Stimulated activated CD4-positive, alpha-beta T cell treated with anti-CD3 and anti-CD28 coated beads, Interleukin-4, amount 100 ng/mL, for 1 hour (primary cell): ENCODE measurements at places on chromosomes 1 and 21.

- DNase-seq = no peak
Measured at GRCh38 chr1:87955038-87955437, 626.4 kb downstream of the LMO4 start.

- DNase-seq = no peak
Measured at GRCh38 chr1:242670019-242670418, 145.5 kb upstream of the PLD5 start.

DNA sequence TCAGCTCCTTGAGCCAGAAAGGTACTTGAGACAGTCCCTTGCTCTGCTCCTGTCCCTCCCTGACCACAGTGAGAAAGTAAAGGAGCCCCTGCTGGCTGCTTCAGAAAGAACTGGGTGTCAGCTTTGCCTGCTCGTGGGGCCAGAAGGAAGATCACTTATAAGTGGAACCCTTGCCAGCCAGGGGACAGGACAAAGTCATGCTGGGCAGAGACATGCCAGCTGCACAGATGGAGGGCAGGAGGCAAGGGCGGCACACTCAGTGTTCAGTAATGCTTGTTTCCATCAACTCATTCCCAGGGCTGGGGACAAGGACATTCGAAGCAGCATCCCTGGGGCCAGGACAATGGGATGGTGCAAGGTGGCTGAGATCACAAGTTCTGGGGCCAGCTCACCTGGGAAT lies 41.8 kb downstream of the NTPCR start:
- DNase-seq = no peak

DNA sequence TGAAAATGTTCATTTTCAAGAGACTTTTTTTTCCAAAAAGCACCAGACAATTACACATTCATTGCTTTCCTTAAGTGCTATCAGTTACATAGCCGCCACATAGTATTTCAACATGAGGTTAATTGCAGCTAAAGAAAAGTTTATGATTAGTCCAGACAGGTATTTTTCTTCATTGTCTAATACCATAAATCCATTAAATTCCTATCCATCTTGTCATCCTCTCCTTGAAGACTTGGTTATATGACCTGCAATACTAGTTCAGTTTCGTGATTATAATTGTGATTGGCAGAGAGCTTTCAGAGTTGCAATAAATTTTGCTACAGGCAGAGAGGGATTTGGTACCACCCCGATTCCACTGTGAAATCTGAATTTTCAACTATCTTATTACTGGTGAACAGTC lies 437.7 kb downstream of the GPATCH2 start:
- no peak for DNase-seq

DNA sequence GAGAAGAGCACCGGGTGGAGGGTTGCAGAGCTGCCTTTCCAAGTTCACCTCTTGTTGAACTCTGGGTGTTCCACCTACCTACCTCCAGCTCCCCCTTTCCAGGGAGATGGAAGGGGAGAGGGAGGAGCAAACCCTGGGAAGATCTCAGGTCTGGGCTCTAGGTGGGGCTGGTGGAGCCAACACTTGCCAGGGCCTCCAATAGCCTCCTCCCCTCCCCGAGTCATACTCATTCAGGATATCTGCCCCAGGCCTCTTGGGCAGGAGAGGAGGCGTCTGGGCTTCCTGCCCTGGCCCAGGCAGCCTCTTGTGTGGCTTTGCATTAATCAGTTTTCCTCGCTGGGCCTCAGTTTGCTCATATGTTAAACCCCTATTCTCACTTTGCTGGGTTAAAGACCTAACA lies 13.4 kb downstream of the RAP1GAP start:
- no peak for DNase-seq

GRCh38 chr1:157831968-157832626 lies 9.5 kb downstream of the CD5L start:
- DNase-seq = no peak
